Aorta (tissue), 5 donors: ENCODE measurements at places on chromosomes 1 and 21. TPM values are rescaled to one million over a fixed set of nuclear protein-coding genes. Genes with fewer than 3 reads are reported as not detected.
A peak's percentile ranks its signal among the peaks of the same experiment; 100 is the strongest.

The SAMD11 gene
- total RNA-seq, result 30.1 TPM

DNA sequence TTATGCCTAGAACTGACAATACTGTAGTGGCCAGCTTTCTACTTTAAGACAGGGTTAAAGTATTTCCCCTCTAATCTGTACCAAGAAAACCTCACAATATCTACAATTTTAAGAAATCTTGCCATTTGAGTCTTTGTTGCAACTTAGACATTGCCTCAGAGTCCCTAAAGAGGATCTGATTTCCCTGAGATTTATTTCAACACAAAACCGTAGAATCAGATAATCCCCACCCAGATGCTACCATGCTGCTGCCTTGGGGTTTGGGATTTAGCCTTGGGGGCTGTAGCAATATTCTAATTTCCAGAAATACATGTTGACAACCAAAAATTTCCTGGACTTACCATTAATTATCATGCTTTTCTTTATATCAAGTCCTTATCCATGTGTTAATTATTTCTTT is 50.3 kb upstream of the DENND1B start:
- no peak overlapping the region for H3K4me3 ChIP-seq
- H3K36me3 ChIP-seq, result no peaks in the 10 kb centered on the region
- no peaks in the 10 kb centered on the region for H3K27me3 ChIP-seq
- no peaks in the 10 kb centered on the region for H3K4me1 ChIP-seq
- DNase-seq, result no peak
- H3K27ac ChIP-seq, result no peak overlapping the region

The CNKSR1 gene
- total RNA-seq, result 1.7 TPM

DNA sequence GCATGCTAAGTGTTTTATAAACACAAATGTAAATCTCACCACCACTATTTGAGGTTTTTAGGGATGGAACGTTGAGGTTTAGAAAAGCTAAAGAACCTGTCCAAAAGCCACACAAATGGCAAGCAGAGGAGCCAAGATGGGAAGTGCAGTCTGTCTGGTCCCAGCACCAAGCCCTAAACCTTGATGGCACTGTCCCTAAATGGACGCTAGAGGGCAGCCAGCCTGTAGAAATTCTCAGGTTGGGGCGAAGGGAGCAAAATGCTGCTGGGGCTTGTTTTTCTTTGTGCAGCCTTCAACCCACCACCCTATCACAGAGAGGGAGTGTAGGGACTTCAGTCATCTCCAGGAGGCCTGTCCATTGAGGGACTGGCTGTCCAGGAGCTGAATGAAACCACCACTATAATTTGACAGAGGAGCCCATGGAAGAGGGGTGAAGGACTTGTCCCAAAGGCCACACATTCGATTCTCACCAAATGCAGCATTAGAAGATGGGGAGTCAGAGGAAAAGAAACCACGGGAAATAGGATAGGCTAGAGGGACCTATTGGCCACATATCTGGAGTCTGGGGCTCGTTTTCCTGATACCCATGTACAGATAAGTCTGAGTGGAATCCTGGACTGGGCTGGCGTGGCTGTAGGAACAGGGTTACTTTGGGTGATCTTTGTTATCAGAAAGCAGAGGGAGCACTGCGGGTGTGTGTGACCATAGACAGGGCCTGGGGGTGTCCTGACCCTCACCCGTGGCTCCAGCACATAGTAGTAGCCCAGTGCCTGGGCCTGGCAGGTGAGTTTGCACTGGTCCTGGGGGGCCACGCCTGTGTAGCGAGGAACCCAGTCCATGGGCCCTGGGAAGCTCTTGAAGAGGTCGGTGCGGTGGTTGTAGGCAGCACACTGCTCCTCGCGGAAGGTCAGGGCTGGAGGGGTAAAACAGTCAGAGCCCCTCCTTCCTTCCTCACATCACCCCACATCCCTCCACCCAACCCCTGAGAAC is 6.1 kb downstream of the ADAMTS4 start:
- H3K27ac ChIP-seq, result no peak overlapping the region
- peak; percentile 75 for DNase-seq
- H3K27me3 ChIP-seq, result no peaks in the 10 kb centered on the region
- H3K36me3 ChIP-seq, result no peaks in the 10 kb centered on the region

- no peaks in the 10 kb centered on the region for H3K4me1 ChIP-seq
- H3K36me3 ChIP-seq, result no peaks in the 10 kb centered on the region
- no peak for DNase-seq
- H3K27me3 ChIP-seq, result no peaks in the 10 kb centered on the region
- no peak overlapping the region for H3K4me3 ChIP-seq
- no peak overlapping the region for H3K27ac ChIP-seq
Measured at GRCh38 chr1:165069829-165070228, 286.7 kb downstream of the LMX1A start.

The SKI gene
- total RNA-seq, result 114 TPM

GRCh38 chr1:56064705-56065104 is 514.7 kb downstream of the PLPP3 start:
- H3K4me1 ChIP-seq, result peaks cover 5% of the 10 kb centered on the region
- no peak overlapping the region for H3K4me3 ChIP-seq
- no peaks in the 10 kb centered on the region for H3K36me3 ChIP-seq
- DNase-seq, result no peak
- no peaks in the 10 kb centered on the region for H3K27me3 ChIP-seq
- no peak overlapping the region for H3K27ac ChIP-seq

The DAB1 gene
- total RNA-seq, result 2.6 TPM

The KCNJ9 gene
- not detected for total RNA-seq

The RCC2 gene
- total RNA-seq, result 34.2 TPM

DNA sequence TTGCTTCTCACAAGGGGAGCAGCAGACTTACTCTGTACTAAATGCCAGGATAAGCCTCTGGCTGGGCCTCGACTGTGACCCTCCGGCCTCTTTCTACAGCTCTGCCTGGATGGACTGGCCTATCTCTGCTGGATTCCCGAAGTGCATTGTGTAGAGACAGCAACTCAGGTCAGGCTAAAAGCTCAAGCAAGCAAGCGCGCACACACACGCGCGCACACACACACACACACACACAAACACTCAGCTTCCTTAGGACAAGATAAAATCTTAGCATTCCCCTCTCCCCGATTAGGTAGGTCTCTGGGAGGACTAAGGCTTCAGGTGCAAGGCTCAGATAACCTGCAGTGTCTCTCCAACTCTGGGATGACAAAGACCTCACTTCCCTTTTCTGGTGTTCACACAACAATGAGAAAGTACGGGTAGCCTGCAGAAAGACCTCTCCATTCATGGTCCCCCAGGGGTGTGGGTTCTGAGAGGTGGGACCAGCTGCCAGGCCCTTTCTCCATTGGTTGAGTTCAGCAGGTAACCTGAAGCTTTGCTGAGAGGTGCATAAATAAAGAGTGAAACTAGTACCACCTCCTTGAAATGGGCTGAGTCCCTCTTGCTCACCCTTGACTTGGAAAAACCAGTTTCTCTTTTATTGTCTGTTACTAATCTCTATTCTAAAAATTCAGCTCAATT is 155.1 kb upstream of the CAMK1G start:
- H3K36me3 ChIP-seq, result no peaks in the 10 kb centered on the region
- DNase-seq, result no peak
- no peaks in the 10 kb centered on the region for H3K4me1 ChIP-seq
- no peak overlapping the region for H3K4me3 ChIP-seq
- no peak overlapping the region for H3K27ac ChIP-seq
- H3K27me3 ChIP-seq, result no peaks in the 10 kb centered on the region

DNA sequence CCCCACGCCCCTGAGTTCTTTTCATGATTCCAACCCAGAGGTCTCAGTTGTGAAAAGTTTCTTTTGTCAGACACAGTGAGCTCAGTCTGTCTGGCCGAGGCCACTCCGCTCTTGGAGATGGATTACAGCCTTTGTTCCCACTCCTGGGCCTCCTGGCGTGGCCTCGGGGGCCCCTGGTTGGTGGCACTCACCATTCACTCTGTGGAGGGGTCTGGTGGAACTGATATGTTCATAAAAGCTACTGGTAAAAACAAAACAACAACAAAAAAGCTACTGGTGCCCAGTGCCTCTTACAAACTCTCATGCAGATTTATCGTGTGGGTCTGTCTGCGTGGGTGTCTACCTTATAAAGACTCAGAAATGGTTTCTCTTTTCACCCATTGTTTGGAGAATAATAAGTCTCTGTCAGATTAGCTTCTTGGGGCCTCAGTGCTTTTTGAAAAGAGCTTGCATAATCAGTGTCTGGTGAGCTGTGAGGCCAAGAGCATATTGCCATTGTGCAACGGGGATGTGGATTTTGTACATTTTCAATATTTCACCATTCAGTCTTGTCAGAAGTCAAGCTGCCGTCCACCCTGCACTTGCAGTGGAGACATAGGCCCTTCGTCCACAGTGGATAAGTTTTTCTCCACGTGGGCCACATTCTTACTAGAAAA is 86.7 kb downstream of the GALNT2 start:
- no peaks in the 10 kb centered on the region for H3K27me3 ChIP-seq
- no peak for DNase-seq
- H3K4me1 ChIP-seq, result peaks cover 1% of the 10 kb centered on the region
- H3K36me3 ChIP-seq, result no peaks in the 10 kb centered on the region
- no peak overlapping the region for H3K27ac ChIP-seq

- no peaks in the 10 kb centered on the region for H3K36me3 ChIP-seq
- DNase-seq, result no peak
- H3K4me3 ChIP-seq, result no peak overlapping the region
- no peaks in the 10 kb centered on the region for H3K4me1 ChIP-seq
- H3K27ac ChIP-seq, result no peak overlapping the region
- no peaks in the 10 kb centered on the region for H3K27me3 ChIP-seq
Measured at GRCh38 chr1:119438761-119439160, 23.8 kb downstream of the HSD3B2 start.

DNA sequence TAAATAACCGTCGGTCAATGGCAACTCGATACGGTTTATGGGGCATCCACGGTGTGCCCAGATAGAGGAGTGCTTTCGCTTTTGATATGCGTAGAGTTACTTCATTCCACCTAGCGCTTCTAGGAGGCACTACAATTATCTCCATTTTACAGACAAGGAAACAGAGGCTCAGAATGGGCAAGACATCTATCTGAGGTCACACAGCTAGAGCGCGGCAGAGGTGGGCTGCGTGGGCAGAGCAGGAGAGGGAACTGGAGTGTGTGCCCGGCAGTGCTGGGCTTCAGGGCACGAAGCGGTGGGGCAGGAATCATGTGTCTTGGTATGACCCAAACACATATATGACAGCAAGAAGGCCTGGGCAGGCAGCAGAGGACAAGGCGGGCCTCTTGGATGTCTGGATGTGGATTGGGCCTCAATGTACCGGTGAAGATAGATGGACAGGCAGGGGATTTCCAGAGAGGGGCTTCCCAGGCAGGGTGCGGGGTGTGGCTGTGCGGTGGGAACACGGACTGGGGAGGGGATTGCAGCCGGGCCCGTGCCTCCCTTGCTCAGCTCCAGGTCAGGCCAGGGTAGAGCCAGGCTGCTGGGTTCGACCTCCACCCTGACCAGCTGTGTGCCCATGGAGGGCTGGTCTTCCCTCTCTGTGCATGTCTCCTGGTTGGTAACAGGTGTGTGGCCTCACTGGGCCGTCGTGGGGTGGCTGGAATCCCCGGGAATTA is 21.2 kb downstream of the TP73 start:
- no peaks in the 10 kb centered on the region for H3K27me3 ChIP-seq
- no peak overlapping the region for H3K27ac ChIP-seq
- peak; percentile 27 for DNase-seq
- no peak overlapping the region for H3K4me3 ChIP-seq
- H3K4me1 ChIP-seq, result no peaks in the 10 kb centered on the region
- H3K36me3 ChIP-seq, result no peaks in the 10 kb centered on the region

GRCh38 chr1:15410884-15411245 is 1.2 kb downstream of the EFHD2 start:
- H3K4me3 ChIP-seq, result no peak overlapping the region
- H3K27ac ChIP-seq, result no peak overlapping the region
- H3K4me1 ChIP-seq, result peaks cover 3% of the 10 kb centered on the region
- H3K36me3 ChIP-seq, result no peaks in the 10 kb centered on the region

DNA sequence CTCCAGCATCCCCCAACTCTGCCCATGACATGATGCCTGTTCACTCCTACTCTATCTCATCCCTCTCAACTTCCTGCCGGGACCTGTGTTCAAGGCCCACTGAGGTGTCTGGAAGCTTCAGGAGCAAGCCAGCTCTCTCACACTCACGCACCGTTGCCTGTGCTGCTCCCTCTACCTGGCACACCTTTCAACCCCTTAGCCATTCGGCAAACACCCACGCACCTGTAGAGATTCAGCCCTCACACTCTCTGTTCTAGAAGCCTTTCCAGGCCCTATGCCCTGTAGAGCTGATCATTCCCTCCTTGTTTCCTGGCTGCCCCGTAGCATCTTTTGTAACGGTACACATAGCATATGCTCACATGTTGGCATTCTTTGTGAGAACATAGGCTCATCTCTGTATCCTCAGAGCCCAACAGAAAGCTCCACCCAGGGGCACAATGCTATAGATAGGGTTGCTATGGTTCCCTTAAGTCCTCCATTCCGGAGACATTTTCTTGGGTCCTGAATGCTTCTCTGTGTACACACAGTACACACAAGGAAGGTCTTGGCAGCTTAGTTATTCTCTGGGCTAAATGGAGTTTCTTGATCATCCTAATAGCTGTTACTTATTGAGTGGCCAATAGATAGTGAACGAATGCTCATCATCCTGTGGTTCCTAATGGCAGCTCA is 1.3 kb downstream of the C8B start:
- H3K27ac ChIP-seq, result no peak overlapping the region
- no peak overlapping the region for H3K4me3 ChIP-seq
- H3K36me3 ChIP-seq, result no peaks in the 10 kb centered on the region
- no peak for DNase-seq

DNA sequence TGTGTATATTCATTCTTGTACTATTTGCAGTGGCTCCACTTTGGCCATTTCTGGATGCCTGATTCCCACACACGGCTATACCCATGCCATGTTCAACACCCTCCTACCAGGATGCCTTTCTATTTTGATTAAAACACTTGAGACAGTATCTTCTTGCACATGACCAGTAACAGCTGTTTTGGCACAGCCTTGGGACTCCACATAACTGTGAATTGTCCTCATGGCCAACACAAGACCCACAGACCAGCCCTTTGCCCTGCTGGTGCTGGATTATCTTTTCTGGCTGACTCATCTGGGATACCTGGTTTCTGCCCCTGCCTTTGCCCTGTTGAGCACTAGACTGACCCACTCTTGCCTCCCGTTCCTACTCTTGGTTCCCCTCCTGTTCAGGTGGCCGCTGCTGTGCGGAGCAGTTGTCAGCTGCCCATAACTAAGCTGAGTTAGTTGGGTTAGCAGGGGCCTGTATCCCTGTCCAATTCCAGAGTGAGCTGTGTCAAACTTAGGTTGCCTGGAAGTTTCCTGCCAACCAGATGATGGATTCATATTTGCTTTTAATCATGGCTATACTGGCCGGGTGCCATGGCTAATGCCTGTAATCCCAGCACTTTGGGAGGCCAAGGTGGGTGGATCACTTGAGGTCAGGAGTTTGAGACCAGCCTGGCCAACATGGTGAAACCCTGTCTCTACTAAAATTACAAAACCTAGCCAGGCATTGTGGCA is 10.8 kb upstream of the EYA3 start:
- no peak for DNase-seq
- H3K27ac ChIP-seq, result no peak overlapping the region
- no peak overlapping the region for H3K4me3 ChIP-seq
- H3K36me3 ChIP-seq, result no peaks in the 10 kb centered on the region

The FBLIM1 gene
- total RNA-seq, result 418 TPM

The ZFP69 gene
- total RNA-seq, result 3.8 TPM

- H3K4me3 ChIP-seq, result no peak overlapping the region
- no peaks in the 10 kb centered on the region for H3K27me3 ChIP-seq
- H3K27ac ChIP-seq, result no peak overlapping the region
- no peaks in the 10 kb centered on the region for H3K4me1 ChIP-seq
- no peak for DNase-seq
- no peaks in the 10 kb centered on the region for H3K36me3 ChIP-seq
Measured at GRCh38 chr1:232951605-232952004, 1.2 kb downstream of the NTPCR start.
